ENCODE measurements at places on chromosomes 1 and 21.
A peak's percentile ranks its signal among the peaks of the same experiment; 100 is the strongest.

GRCh38 chr1:74811436-74812179 is 78.7 kb downstream of the TYW3 start:
- no peak for DNase-seq

GRCh38 chr1:114750780-114751179 is 7.0 kb downstream of the CSDE1 start:
- DNase-seq: no peak

DNA sequence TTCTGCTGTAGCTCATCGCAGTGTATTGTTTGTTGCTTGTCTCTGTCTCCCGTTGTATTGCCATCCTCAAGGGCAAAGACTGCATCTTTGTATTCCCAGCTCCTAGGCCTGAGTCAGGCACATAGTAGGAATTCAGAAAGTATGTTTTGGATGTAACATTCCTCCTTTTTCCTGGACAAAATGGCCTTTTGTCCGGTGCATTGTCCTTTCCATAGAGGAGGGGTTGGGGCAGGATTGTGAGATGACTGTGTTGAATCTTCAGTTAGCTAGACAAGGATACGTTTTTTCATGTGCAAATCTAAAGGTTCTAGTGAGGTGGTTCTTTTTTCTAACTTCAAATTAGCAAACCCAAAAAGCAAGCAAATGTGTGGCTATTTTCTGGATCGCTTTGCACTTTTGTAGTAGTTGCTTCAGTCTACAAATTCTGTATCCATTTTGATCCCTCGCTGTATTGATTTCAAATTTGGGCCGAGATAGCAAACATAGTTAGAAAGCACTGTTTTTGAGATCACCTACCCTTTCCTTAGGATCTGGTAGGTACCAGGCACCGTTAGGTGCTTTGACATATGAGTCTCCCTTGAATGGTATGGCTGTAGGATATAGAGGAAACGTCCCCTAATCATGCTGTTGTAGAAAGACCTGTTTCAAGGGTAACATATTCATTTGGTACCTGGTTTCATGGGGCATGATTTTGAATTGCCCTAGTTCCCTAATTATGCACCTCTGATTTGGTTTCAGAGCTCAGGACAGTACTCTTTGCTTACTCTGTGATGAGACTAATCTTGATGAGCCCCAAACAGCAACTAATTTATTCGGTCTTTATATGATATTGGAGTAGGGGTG is 1.2 kb downstream of the PPP1R8 start:
- DNase-seq: no peak

DNA sequence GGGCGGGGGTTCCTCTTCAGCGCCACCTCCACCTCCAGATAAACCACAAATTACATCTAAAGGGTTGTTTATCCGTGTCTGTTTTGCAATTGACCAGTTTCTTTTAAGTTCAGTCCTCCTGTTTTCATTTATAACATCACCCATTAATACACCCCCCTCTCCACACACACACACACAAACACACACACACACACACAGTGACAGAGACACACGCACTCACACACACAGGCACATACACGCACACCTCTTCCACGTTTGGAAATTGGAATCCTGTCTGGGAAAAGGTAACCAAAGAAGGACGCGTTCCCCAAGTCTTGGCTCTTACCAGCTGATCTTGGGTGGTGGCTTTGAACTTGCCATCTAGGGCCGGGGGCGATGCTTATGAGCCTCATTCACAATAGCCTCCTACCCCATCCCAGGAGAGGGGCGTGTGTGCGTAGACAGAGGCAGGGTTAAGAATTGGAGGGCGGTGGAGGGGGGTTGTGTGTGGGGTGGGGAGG is 442 bp upstream of the CSMD2 start:
- DNase-seq: no peak

DNA sequence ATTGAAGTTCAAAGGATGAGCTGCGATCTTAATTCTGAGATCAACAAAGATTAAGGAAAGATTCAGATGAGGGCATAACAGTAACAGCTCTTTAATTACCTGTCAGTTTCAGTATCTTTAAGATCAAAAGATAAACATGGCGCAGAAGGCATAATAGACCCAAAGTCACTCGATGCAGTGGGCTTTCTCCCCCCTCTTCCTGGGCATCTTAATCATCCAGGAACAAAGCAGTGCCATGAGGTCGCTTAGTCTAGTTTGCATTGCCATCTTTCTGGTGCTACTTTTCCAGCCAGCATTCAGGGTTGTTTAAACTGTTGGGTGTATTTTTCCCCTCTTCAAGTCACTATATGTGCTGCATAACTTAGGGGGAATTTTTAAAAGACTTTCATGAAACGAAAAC is 72.3 kb downstream of the HUNK start:
- no peak for DNase-seq

GRCh38 chr21:25039461-25040380 is 567.6 kb downstream of the MRPL39 start:
- no peak for DNase-seq

GRCh38 chr1:218537122-218537913 is 192.2 kb downstream of the TGFB2 start:
- no peak for DNase-seq

DNA sequence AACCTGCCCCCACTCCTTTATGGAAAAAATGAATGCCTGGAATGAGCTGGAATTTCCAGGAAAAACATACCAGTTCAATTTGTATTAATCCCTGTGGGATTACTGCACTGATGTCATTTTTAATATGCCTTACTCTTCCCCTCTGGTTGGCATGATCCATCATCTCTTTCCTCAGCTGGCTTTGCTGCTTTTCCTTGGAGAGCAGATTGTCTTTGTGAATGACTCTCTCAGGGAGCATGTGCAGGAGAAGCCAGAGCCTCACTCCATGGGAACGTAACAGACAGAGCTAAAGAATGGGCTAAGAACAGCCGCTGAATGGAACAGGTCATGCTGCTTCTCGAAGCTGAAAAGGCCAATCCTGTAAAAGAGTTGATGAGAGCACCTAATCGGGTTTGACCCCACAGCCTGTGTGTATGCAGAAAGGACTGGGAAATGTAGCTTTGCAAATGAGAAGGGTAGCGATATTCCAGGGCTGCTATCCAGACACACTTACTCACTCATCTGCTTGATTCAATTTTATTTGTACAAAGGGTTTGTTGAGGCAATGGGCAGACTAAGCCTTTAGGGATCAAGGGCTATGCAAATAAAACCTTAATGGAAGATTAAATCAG is 20.7 kb downstream of the PHC2 start:
- DNase-seq: no peak

DNA sequence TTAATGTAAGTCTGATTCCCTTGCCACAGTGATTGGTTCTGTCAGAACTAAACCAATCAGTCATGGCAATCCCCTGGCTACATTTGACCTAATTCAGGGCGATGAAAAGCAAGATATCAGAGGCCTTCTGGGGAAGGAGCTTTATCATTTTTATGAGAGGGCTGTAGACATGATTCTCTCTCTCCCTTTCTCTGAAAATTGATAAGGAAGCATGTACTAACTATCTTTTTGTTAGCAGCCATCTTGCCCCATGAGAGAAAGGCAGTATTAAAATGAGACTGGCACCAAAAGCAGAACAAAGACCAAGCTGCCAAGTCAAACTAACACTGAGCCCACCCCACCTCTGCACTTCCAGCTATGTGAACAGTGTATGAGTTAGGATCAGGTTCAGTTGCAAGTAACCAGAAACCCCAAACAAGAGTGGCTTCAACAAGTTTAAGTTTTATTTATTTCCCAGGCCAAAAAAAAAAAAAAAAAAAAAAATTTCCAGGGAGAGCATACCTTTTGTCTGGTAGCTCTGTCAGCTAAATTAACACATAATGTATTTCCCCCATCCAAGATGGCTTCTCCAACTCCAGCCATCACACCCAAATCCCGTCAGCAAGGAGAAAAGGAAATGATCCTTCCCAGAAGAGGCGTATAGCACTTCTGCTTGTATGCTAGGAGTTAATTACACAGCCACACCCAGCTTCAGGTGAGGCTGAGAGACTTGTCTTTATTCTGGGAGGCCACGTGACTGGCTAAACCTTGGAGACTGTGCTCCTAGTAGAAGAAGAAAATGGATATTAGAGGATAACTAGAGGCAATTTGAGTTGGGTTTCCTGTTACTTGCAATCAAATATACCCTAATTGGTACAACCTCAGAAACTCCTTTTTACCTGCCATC is 105.8 kb upstream of the RALGPS2 start:
- peak; percentile 67 for DNase-seq

DNA sequence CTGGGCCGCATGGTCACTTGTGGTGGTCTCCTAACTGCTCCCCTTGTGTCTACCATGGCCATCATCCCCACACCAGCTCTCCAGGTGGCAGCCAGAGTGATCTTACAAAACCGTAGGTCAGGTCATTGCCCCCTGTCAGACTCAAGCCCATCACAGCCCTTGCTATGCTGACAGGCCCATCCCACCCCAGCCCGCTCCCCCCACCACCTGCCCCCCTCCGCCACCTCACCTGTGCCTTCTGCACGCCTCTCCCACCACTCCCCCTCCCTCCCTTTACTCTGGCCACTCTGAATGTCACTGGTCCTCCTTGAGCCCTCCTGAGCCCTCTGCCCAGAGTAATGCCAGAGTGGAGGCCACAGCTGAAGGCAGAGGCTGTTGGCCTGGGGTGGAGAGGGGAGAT is 28.5 kb downstream of the TEX35 start:
- DNase-seq: no peak

DNA sequence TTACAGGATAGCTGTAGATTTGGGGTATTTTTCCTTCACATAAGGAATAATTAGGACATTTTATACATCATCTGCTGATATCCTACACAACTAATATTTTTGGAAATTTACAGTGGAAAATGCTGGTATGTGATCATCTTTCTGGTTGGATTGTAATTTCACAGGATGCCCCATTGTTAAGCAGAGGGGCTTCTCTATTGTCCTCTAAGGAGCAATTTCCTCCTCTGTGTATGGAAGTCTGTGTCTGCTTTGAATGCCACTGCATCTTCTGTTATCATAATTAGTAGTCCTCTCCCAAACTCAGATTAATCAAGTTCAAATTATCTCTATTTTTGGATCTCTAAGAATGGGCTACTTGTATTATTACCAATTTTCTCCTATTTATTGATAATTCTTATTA is 988.1 kb upstream of the B3GALT2 start:
- no peak for DNase-seq

- DNase-seq: no peak
Measured at GRCh38 chr1:216686860-216687766, 36.1 kb downstream of the ESRRG start.

DNA sequence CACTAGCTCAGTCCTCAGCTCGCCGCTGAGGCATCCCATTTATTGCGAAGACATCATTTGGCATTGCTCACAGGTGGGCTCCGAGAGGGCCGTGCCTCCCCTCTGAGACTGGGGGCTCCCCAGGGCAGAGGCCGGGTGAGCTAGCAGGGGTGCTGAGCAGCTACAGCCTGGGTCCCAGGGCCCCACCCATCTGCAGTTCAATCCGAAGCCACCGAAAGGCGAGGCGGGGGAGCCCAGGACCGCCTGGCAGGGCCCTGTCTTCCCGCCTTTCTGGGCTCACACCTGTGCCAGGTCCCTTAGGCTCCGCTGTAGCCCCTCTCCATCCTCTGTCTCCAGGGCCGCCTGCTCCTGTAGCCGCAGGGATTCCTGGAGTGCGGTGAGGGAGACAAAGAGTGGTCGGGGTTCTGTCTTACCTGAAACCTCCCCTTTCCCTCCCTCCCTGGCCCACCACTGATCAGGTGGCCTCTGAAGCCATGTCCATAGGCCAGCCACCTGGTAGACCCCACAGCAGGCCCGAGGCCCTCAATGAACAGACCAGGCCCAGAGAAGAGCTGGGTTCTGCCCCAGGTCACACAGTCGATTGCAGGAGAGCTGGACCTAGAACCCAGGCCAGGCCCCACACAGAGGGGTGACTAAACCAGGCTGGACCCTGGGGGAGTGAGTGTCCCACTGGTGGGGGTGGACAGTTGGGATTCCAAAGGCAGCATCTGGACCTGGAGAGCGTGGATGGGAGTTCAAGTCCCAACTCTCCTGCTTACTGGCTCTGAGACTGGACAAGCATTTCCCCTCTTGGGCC is 18.1 kb upstream of the NBPF1 start:
- peak; percentile 28 for DNase-seq

DNA sequence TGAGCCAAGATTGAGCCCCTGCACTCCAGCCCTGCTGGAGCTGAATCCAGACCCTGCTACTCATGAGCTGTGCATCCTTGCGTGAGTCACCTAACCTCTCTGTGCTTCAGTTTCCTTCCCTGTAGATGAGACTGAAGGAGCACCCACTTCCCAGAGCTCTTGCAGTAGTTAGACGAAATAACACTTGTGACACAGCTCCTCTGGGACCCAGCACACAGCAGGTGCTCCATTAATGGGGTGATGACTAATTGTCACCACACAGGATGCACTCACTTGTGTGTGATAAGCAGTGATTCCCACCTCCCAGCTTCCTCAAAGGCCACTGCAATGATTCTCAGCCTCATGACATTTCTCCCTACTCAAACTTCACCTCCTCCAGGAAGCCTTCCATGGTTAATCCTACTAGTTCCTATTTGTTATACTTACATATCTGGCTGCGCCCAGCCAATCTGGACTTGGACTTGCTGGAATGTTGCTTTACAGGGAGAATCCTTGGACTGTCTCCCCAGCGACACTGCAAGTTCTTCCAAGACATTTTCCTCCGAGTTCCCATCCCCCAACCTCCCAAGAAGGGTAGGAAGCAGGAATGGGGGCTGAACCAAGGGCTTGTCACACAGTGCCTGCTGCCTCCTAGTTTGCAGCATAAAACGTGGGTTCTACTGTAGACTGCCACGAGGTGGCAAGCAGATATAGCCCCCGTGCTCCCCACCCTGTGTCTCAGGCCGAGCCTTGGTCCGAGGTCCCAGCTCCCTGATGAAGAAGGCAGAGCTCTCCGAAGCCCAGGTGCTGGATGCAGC is 17.2 kb downstream of the DRAXIN start:
- DNase-seq: no peak

- no peak for DNase-seq
Measured at GRCh38 chr1:242205622-242206489, 207.0 kb upstream of the MAP1LC3C start.

DNA sequence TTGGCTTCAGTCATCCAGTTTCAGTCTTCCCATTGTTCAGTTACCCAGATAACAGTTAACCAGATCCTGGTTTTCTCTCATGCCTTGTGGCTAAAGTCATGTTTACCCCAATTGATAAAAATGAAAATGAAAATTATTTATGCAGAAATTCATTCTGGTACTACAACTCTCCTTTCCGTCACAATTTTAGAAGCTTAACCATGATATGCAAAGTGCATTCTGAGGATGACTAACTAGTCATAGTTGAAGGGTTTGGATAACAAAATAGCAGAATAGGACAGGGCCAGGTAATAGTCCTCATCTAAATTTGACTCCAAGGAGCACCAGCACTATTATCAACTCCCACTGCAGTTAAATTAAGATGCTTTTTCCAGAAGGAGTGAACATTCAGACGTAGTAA is 94.7 kb downstream of the NTMT2 start:
- DNase-seq: no peak
